Temporal lobe (tissue), 4 donors: ENCODE measurements at places on chromosomes 5 and 9. TPM values are rescaled to one million over a fixed set of nuclear protein-coding genes. Genes with fewer than 3 reads are reported as not detected.

Gene PRR16
- 1.2 TPM for total RNA-seq

Gene SKP1
- total RNA-seq: 186 TPM

Gene C5orf52
- not detected for total RNA-seq

Gene SCGB3A1
- total RNA-seq: not detected

Gene LECT2
- total RNA-seq: not detected

Gene LHX3
- total RNA-seq: under 0.01 TPM

Gene SPATA31A3
- not detected for total RNA-seq

Gene SLC34A3
- total RNA-seq: not detected

Gene TEX53
- total RNA-seq: not detected

Gene PCDHB8
- 4.9 TPM for total RNA-seq

Gene PCDHAC2
- 28.8 TPM for total RNA-seq

Gene PPP2R2B
- 91.0 TPM for total RNA-seq

Gene ECSCR
- total RNA-seq: 3.4 TPM

Gene DOCK8
- 3.4 TPM for total RNA-seq

Gene PAX5
- under 0.01 TPM for total RNA-seq

Gene AP3S1
- total RNA-seq: 89.5 TPM

Gene OTULIN
- total RNA-seq: 10.6 TPM

Gene ENC1
- total RNA-seq: 755 TPM

Gene ORM2
- not detected for total RNA-seq

Gene ASPN
- 5.9 TPM for total RNA-seq

Gene FOXD4L4
- total RNA-seq: 0.25 TPM

Gene GPX8
- total RNA-seq: 2.7 TPM

Gene EMB
- total RNA-seq: 4.7 TPM

Gene TNFSF15
- total RNA-seq: under 0.01 TPM

Gene ACTBL2
- not detected for total RNA-seq

Gene CAPSL
- total RNA-seq: not detected

Gene SDHA
- 68.4 TPM for total RNA-seq

Gene CDH10
- total RNA-seq: 53.4 TPM

Gene PCDHGA3
- total RNA-seq: 6.6 TPM

Gene OTP
- not detected for total RNA-seq

Gene LAMC3
- total RNA-seq: 2.7 TPM

Gene FAM169A
- total RNA-seq: 55.1 TPM

Gene BARHL1
- not detected for total RNA-seq

Gene EIF4E1B
- total RNA-seq: not detected

Gene EQTN
- total RNA-seq: 1.2 TPM

Gene IQGAP2
- total RNA-seq: 20.7 TPM

Gene NHP2
- total RNA-seq: 88.0 TPM

Gene RAB3C
- 33.9 TPM for total RNA-seq

Gene F2RL1
- 2.2 TPM for total RNA-seq

Gene SYK
- total RNA-seq: 1.2 TPM

Gene MYOZ3
- 3.9 TPM for total RNA-seq

Gene SLC36A1
- total RNA-seq: 7.6 TPM

Gene IL3
- total RNA-seq: not detected

Gene FST
- 0.74 TPM for total RNA-seq

Gene MOB3B
- 7.6 TPM for total RNA-seq
